OCI-M1 (cell line): ENCODE measurements at places on chromosomes 5 and 9.
A peak's percentile ranks its signal among the peaks of the same experiment; 100 is the strongest.

GRCh38 chr5:56648460-56649034 lies 166.8 kb upstream of the MAP3K1 start:
- peak; percentile 10 for DNase-seq

DNA sequence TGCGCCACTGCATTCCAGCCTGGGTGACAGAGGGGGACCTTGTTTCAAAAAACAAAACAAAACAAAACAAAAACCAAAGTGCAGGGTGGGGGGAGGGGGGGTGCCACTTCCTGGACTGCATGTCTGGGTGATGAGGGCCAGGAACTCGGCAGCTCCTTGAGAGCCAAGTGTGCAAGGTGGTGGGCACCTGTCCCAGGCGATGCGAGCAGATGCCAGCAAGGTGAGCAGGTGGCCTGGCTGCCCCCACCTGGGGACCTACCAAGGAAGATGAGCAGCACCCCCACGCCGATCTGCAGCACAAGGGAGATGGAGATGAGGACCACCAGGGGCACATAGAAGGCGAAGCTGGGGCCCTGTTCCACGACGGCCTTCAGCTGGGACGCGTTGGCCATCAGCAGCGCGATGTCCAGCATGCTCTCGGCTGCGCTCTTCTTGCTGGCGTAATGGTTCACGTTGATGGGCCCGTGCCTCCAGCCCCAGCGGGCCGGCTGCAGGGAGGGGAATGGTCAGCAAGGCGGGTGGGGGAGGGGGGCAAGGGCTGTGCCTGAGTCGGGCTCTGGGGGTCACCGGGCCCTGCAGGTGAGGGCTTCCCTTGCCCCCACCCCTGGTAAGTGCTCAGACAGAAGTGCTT lies 7.8 kb downstream of the NINJ1 start:
- DNase-seq: no peak

DNA sequence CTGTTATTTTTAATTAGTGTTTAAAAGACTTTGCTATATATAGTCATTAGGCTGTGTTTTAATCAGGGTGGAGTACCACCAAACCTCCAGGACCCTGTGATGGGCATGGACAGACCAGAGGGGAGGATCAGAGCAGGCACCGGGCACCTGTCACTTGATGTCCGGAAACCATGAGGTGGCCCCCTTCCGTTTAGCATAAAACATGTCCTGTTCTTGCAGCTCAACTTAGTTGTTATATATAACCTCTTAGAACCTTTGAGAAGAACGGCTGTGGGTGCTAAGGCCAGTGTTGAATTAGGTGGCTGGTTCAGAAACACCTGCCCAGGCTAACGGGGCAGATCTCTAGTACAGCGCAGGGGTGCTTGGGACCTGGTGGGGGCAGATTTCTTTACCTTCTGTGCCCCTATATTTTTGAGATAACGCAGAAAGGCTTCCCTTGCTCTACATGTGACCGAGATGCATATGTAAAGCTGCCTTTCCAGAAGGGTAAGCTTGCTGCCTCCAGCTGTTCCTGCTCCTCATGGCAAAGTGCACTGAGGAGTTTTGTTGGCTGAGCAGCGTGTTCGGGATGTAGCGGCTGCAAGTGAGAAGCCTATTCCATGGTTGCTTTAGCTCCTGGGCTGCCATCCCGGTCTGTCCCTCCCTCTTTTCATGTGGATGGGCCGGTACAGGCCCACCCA lies 255.5 kb downstream of the FANCC start:
- no peak for DNase-seq

DNA sequence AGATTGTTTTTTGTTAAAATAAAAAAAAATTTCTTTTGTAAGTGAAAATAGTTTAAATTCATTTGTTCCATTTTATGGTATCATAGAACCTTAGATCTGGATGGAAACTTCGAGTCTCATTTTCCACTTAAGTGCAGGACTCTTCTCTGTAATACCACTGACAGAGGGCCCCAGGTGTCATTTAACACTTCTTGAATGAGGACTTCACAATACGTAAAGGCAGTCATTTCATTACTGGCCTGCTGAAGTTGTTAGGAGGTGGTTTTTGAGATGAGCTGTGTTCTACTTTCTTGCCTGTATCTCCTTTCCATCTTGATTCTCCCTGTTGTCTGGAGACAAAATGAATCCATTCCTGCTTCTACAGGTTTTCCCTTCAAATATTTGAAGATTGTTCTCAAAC lies 455.3 kb downstream of the DMRT2 start:
- no peak for DNase-seq

DNA sequence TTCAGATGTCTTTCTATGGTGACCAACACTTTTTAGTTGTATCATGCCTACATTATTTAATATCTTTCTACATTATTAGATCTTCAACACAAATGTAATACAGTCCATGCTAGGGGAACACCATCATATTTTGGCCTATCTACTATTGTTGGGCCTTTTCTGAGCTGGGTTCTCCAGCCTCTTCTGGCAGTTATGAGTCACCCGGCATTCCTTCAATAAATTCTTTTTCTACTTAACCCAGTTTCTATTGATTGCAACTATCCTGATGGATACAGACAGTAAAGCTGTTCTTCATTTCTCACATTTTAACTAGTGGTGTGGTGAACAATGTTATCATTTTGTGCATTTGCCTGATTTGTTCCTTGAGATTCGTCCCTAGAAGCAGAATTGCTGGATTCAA lies 529.3 kb downstream of the BNC2 start:
- no peak for DNase-seq

GRCh38 chr9:101254733-101255433 lies 129.9 kb downstream of the BAAT start:
- no peak for DNase-seq

- no peak for DNase-seq
These were observed 17.9 kb upstream of the RANBP17 start for GRCh38 chr5:170843870-170844269.
